Activated CD8-positive, alpha-beta T cell treated with anti-CD3 and anti-CD28 coated beads, Interleukin-2, amount 10 ng/mL, durations not matched to agents 7 days and 5 days (primary cell): ENCODE measurements at places on chromosomes 1 and 21.
A peak's percentile ranks its signal among the peaks of the same experiment; 100 is the strongest.

DNA sequence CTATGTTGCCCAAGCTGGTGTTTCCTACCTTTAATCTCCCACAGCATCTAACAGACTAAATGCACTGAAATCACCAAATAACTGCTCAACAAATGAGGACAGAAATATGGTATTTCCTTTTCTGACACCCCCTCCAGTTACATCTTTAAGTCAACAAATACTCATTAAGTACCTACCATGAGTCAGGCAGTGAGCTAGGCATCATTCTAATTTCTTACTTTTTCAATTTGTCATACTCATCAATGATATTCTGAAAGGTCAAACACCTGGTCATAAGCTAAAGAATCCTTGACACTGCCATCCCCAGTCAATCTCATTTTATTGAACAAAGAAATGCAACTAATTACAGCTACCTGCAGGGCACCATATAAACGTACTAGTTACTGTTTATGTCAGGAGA is 36.6 kb downstream of the LUZP1 start:
- H3K4me3 ChIP-seq = no peak overlapping the region
- no peaks in the 10 kb centered on the region for H3K27me3 ChIP-seq
- peaks cover 2% of the 10 kb centered on the region for H3K36me3 ChIP-seq
- no peak overlapping the region for H3K27ac ChIP-seq

GRCh38 chr21:30408782-30409494 is 13.1 kb downstream of the KRTAP13-1 start:
- peak; percentile 23 for DNase-seq
- H3K36me3 ChIP-seq = no peaks in the 10 kb centered on the region
- H3K4me1 ChIP-seq = peaks cover 3% of the 10 kb centered on the region
- no peak overlapping the region for H3K4me3 ChIP-seq
- H3K27me3 ChIP-seq = peaks cover 6% of the 10 kb centered on the region
- no peak overlapping the region for H3K27ac ChIP-seq

GRCh38 chr1:205189131-205189530 is 22.4 kb downstream of the DSTYK start:
- no peak for DNase-seq
- no peak overlapping the region for H3K27ac ChIP-seq
- H3K27me3 ChIP-seq = no peaks in the 10 kb centered on the region

- H3K4me3 ChIP-seq = no peak overlapping the region
- H3K36me3 ChIP-seq = no peaks in the 10 kb centered on the region
- no peaks in the 10 kb centered on the region for H3K27me3 ChIP-seq
- H3K4me1 ChIP-seq = no peaks in the 10 kb centered on the region
- no peak for DNase-seq
- H3K27ac ChIP-seq = no peak overlapping the region
These were observed 45.4 kb upstream of the GOLT1A start for GRCh38 chr1:204259196-204259595.

GRCh38 chr1:244419024-244419423 is 32.7 kb downstream of the ADSS2 start:
- H3K27ac ChIP-seq = no peak overlapping the region
- H3K4me1 ChIP-seq = no peaks in the 10 kb centered on the region
- no peaks in the 10 kb centered on the region for H3K27me3 ChIP-seq
- no peak for DNase-seq
- H3K4me3 ChIP-seq = no peak overlapping the region

- DNase-seq = no peak
- H3K4me1 ChIP-seq = no peaks in the 10 kb centered on the region
- no peak overlapping the region for H3K27ac ChIP-seq
- H3K4me3 ChIP-seq = no peak overlapping the region
- peaks cover 6% of the 10 kb centered on the region for H3K36me3 ChIP-seq
- H3K27me3 ChIP-seq = peaks cover 3% of the 10 kb centered on the region
These were observed 68.8 kb downstream of the SMYD2 start for GRCh38 chr1:214349781-214350180.

DNA sequence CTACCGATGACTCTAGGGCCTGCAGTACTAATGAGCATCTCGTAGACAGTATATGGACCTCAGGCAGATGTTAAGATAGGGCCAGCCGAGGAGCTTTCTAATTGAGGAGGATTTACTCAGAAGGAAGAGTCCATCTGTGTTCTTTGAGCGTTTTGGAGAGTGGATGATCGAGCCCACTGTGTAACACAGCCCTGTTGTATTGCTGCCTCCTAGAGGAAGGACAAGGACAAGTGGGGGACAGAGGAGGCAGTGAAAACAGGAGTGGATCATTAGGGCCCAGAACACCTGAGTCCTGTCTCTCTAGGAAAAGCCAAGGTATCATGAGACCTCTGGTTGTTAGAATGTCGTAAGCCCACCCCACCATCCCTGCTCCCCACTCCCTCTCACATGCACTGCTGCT is 62.9 kb downstream of the TBX19 start:
- H3K27ac ChIP-seq = peak overlapping the region; percentile 6
- H3K4me1 ChIP-seq = peaks cover 66% of the 10 kb centered on the region
- no peaks in the 10 kb centered on the region for H3K27me3 ChIP-seq
- DNase-seq = no peak

GRCh38 chr1:7278827-7279765 is 492.0 kb upstream of the VAMP3 start:
- no peaks in the 10 kb centered on the region for H3K4me1 ChIP-seq
- H3K36me3 ChIP-seq = no peaks in the 10 kb centered on the region
- DNase-seq = no peak
- no peak overlapping the region for H3K4me3 ChIP-seq
- H3K27me3 ChIP-seq = peaks cover 9% of the 10 kb centered on the region

GRCh38 chr1:224632381-224632871 is 16.3 kb downstream of the CNIH3 start:
- DNase-seq = no peak
- no peaks in the 10 kb centered on the region for H3K36me3 ChIP-seq
- no peak overlapping the region for H3K4me3 ChIP-seq
- H3K27me3 ChIP-seq = peaks cover 13% of the 10 kb centered on the region
- no peak overlapping the region for H3K27ac ChIP-seq
- H3K4me1 ChIP-seq = peaks cover 6% of the 10 kb centered on the region

DNA sequence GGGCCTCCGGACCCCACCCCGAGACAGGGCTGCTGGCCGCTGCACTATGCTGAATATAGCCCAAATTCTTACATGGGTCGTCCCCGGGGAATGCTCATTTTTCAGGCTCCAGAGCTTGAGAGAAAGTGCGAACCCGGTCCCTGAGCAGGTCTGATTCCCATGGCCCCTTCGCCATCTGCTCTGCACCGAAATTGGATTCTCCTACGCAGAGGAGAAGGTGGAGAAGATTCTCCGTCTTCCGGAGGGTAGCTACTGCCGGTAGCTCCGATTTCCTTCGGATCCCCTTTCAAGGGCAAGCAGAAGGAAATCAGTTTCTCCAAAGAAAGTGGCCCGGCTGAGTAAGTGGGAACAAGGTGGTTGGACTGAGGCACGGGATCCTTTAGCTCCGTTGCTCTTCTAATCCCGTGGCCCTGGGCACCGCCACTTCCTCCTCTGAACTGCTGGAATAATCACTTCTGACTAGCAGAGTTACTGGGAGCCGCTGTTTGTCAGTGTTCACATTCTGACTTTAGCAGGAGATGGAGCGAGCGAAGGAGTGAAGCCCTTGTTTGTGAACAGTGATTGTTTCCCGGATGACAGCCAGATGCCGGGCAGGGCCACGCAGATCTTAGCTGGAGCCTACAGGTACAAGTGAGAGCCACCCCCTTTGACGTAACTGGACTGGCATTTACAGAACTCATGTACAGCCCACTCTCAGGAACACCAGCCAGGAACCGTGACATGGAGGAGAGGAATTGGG is 1.1 kb upstream of the ZNF496 start:
- no peaks in the 10 kb centered on the region for H3K27me3 ChIP-seq
- H3K4me3 ChIP-seq = peak overlapping the region; percentile 66
- H3K27ac ChIP-seq = peak overlapping the region; percentile 47
- peaks cover 20% of the 10 kb centered on the region for H3K36me3 ChIP-seq
- no peak for DNase-seq
- H3K4me1 ChIP-seq = peaks cover 71% of the 10 kb centered on the region

GRCh38 chr1:89739013-89739843 is 81.6 kb upstream of the LRRC8D start:
- H3K4me1 ChIP-seq = peaks cover 39% of the 10 kb centered on the region
- H3K27me3 ChIP-seq = no peaks in the 10 kb centered on the region
- DNase-seq = no peak
- H3K36me3 ChIP-seq = peaks cover 10% of the 10 kb centered on the region
